ENCODE measurements at places on chromosomes 6 and 20. TPM values are rescaled to one million over a fixed set of nuclear protein-coding genes. Genes with fewer than 3 reads are reported as not detected.
A peak's percentile ranks its signal among the peaks of the same experiment; 100 is the strongest.

GRCh38 chr6:93193868-93194267 lies 225.5 kb downstream of the EPHA7 start:
- H3K27me3 ChIP-seq = no peaks in the 10 kb centered on the region
- H3K27ac ChIP-seq = no peak overlapping the region

DNA sequence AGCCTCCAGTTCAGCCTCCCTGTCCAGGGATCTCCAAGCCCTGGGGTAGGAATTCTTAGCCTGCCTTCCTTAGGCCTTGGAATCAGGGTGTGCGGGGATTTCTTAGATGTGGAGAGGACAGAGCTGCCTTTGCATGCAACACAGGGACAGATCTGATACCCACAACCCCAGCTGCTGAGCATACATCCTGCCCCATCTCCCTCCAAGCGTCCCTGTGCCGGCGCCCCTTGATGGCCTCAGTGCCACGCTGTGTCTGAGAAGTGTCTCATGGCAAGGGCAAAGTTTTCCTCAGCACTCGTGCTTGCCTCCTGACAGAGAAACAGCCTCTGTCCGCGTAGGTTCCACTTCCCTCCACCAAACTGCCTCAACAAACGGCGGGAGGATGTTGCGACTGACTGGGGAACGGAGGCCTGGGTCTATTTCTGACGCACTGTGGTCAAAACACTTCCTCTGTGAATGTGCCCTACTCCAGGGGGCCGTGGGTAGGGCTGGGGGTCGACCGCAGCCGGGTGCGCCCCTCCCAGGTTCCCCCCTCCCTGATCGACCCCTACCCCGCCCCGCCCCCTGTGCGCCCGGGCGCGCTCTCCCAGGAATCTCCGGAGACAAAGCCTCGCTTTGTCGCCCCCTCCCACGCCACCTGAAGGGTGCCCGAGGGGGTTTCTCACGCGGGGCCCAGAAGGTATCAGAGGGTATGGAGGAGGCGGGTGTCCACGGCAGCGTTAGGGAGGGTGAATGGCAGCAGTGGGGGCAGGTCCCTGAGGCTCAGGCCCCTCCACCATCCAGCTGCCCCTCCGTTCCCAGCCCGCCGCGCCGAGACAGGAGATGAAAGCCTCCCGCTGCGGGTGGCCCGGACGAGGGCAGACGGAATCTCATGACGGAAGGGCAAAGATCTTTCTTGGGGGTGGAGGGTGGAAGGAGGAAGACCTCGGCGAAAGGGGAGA lies 806 bp downstream of the MICAL1 start:
- no peaks in the 10 kb centered on the region for H3K27me3 ChIP-seq
- peak overlapping the region; percentile 98 for H3K27ac ChIP-seq
- H3K4me1 ChIP-seq = peaks cover 82% of the 10 kb centered on the region
- H3K36me3 ChIP-seq = peaks cover 35% of the 10 kb centered on the region
- H3K4me3 ChIP-seq = peak overlapping the region; percentile 97
- peak; percentile 70 for DNase-seq

DNA sequence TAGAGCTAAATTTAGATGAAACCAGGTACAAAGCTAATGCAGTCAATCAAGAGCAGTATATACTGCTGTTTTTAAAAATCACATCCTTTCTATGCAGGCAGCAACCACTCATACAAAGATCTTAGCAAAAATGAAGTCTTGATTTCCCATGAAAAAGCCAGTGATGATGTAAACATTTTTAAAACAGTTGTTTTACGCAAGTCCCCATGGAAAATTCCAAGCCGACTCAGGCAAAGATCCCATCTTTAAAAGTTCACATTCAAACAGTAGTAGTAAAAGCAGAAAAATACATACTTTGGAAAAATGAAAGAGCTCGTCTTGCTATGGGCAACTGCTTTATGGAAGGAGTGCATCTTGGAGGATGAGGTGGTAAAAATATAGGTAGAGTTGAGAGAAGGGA lies 84.0 kb downstream of the RCAN2 start:
- no peaks in the 10 kb centered on the region for H3K36me3 ChIP-seq
- H3K4me1 ChIP-seq = no peaks in the 10 kb centered on the region
- H3K27ac ChIP-seq = no peak overlapping the region

GRCh38 chr20:35215066-35215956 lies 11.2 kb upstream of the MMP24 start:
- no peak overlapping the region for H3K4me3 ChIP-seq
- no peak for DNase-seq
- H3K27ac ChIP-seq = no peak overlapping the region
- H3K36me3 ChIP-seq = peaks cover 8% of the 10 kb centered on the region
- H3K4me1 ChIP-seq = no peaks in the 10 kb centered on the region

DNA sequence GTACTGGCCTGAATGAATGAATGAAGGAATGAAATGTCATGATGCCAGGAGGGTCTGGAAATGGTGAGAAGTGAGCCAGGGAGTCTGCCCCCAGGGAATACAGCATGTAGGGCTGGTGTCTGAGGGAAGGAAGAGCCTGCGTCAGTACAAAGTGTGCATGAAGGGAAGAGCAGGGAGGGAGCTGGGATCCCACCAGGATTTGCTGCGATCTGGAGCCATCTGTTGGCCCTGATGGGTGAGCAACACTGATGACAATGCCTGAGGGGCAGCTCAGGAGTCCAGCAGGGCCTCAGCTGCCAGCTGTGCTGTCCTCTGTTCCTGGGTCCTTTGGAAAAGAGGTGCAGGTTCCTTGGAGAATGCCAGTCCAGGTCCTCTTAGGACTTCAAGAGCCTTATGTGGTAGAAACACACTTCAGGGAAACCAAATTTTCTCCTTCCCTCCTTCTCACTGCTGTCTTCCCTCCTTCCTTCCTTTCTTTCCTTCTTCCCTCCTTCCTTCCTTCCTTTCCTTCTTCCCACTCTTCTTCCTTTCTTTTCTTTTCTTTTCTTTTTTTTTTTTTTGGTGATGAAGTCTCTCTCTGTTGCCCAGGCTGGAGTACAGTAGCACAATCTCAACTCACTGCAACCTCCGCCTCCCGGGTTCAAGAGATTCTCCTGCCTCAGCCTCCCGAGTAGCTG lies 11.5 kb downstream of the BPI start:
- H3K36me3 ChIP-seq = no peaks in the 10 kb centered on the region
- no peak overlapping the region for H3K27ac ChIP-seq
- DNase-seq = no peak
- H3K4me3 ChIP-seq = no peak overlapping the region
- H3K4me1 ChIP-seq = no peaks in the 10 kb centered on the region

GRCh38 chr6:56581296-56581925 lies 61.3 kb downstream of the DST start:
- H3K4me1 ChIP-seq = no peaks in the 10 kb centered on the region
- H3K27ac ChIP-seq = no peak overlapping the region
- no peaks in the 10 kb centered on the region for H3K36me3 ChIP-seq
- no peak for DNase-seq
- no peaks in the 10 kb centered on the region for H3K27me3 ChIP-seq

- H3K27me3 ChIP-seq = peaks cover 8% of the 10 kb centered on the region
- H3K4me3 ChIP-seq = no peak overlapping the region
- H3K4me1 ChIP-seq = peaks cover 20% of the 10 kb centered on the region
These were observed 197.0 kb downstream of the DLL1 start for GRCh38 chr6:170093658-170094596.

DNA sequence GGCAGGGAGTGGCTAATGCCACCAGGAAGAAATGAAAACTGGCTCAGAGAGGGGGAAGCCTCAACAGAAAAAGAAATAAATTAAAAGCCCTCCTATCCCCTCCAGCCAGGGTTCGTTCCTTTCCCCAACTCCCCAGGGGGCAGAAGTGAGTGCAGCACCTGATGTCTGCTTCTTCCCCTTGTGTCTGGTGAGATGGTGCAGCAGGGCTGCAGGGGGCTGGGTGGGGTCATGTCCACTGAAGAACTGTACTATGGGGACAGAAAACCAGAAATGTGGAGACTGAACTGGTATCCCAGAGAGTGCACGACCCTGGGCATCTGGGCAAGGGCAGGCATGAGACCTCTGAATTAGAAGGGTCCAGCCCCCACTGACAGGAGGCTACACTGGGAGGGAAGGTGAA lies 4.0 kb downstream of the EGFL8 start:
- peaks cover 4% of the 10 kb centered on the region for H3K4me1 ChIP-seq
- H3K36me3 ChIP-seq = peaks cover 33% of the 10 kb centered on the region
- DNase-seq = no peak
- no peak overlapping the region for H3K4me3 ChIP-seq
- H3K27ac ChIP-seq = no peak overlapping the region

GRCh38 chr20:62745279-62745951 lies 36.8 kb downstream of the NTSR1 start:
- H3K36me3 ChIP-seq = no peaks in the 10 kb centered on the region
- peaks cover 7% of the 10 kb centered on the region for H3K4me1 ChIP-seq
- no peak for DNase-seq
- no peak overlapping the region for H3K27ac ChIP-seq

DNA sequence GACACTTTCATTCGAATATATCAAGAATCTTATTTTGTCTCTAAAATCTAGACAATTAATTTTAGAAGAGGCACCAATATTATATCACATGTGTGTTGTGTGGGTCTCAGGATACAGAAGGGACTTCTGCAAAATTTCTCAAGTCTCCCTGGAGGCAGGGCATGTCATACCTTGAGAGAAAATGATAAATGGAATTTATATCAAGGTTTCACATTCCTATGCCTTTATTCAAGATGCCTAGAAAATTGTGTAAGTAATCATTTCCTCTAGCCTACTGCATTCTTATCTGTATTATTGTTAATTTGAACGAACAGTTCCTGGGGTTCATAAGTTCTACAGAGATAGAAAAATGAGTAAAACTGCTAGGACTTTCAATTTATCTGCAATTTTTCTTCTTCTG lies 1247.9 kb downstream of the GRIK2 start:
- no peaks in the 10 kb centered on the region for H3K36me3 ChIP-seq
- H3K27me3 ChIP-seq = no peaks in the 10 kb centered on the region
- H3K4me3 ChIP-seq = no peak overlapping the region
- no peaks in the 10 kb centered on the region for H3K4me1 ChIP-seq
- no peak for DNase-seq

GRCh38 chr6:17703256-17703694 lies 3.5 kb downstream of the NUP153 start:
- no peak for DNase-seq
- H3K27ac ChIP-seq = peak overlapping the region; percentile 76
- no peaks in the 10 kb centered on the region for H3K27me3 ChIP-seq
- peak overlapping the region; percentile 74 for H3K4me3 ChIP-seq
- peaks cover 74% of the 10 kb centered on the region for H3K4me1 ChIP-seq

GRCh38 chr6:6039946-6040509 lies 33.3 kb upstream of the NRN1 start:
- no peak overlapping the region for H3K27ac ChIP-seq
- peaks cover 5% of the 10 kb centered on the region for H3K4me1 ChIP-seq
- no peak for DNase-seq
- no peaks in the 10 kb centered on the region for H3K36me3 ChIP-seq

GRCh38 chr6:44898296-44898930 lies 429.7 kb upstream of the RUNX2 start:
- H3K36me3 ChIP-seq = no peaks in the 10 kb centered on the region
- no peak overlapping the region for H3K4me3 ChIP-seq
- no peak overlapping the region for H3K27ac ChIP-seq
- no peak for DNase-seq
- H3K4me1 ChIP-seq = no peaks in the 10 kb centered on the region

GRCh38 chr6:128518434-128519131 lies 1.8 kb downstream of the PTPRK start:
- H3K27ac ChIP-seq = no peak overlapping the region
- peaks cover 46% of the 10 kb centered on the region for H3K27me3 ChIP-seq
- peaks cover 21% of the 10 kb centered on the region for H3K4me1 ChIP-seq
- DNase-seq = no peak
- H3K36me3 ChIP-seq = no peaks in the 10 kb centered on the region

DNA sequence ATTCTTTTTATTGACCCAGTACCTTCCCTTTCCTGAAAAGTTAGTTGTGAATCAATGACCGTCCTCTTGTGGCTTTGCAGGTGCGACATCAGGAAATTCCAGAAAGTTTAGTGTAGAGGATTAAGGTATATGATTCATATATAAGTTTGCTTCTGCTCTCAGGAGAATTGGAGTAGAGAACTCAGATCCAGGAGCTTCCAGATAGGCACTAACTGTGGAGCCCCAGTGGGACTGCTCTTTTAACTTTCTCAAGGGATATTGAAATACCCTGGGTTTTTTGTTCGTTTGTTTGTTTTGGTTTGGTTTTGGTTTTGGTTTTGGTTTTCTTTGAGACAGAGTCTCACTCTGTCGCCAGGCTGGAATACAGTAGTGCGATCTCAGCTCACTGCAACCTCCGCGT lies 9.5 kb downstream of the TAAR2 start:
- peaks cover 26% of the 10 kb centered on the region for H3K4me1 ChIP-seq
- H3K4me3 ChIP-seq = peak overlapping the region; percentile 70
- DNase-seq = no peak

DNA sequence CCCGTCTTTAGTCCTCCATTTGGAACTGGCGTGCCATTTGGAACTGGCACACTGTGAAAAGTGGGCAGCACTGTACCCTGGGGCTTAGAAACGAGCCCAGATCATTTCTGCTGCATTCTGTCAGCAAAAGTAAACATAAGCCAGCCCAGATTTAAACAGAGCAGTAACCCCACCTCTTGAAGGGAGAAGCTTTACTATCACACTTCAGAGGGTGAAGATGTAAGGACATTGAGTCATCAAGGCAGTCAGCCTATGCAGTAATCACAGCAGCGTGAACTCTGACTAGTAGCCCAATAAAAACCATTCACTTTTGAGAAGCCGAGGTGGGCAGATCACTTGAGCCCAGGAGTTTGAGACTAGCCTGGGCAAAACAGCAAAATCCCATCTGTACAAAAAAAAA lies 216.9 kb downstream of the EYA2 start:
- H3K4me1 ChIP-seq = no peaks in the 10 kb centered on the region
- H3K27ac ChIP-seq = no peak overlapping the region
- H3K36me3 ChIP-seq = no peaks in the 10 kb centered on the region
- peaks cover 4% of the 10 kb centered on the region for H3K27me3 ChIP-seq
- no peak for DNase-seq
- H3K4me3 ChIP-seq = no peak overlapping the region

DNA sequence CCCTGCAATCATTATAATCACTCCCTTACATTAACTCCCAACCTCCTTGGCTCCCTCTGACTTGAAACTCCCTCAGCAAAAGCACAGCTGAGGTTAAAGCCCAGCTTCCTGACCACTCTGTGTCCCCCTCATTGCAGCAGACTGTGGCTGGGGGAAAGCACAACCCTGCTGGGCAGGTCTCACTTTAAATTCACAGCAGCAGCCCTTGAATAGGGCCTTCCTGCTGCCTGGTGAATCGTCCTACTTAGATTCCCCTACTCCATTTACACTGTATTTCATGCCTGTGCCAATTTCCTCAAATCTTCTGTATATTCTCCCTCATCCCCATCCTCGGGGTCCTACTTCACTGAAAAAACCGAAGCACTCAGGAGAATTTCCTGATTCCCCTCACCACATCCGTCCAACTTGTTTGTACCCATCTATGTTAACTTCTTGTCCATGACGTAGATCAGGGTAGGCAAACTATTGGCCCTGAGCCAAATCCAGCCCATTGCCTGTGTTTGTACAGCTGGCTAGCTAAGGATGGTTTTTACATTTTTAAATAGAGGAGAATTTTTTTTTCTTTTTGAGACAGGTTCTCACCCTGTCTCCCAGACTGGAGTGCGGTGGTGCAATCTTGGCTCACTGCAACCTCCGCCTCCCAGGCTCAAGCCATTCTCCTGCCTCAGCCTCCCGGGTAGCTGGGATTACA lies 31.5 kb upstream of the GCM1 start:
- peak overlapping the region; percentile 52 for H3K4me3 ChIP-seq
- H3K27me3 ChIP-seq = no peaks in the 10 kb centered on the region
- H3K4me1 ChIP-seq = peaks cover 48% of the 10 kb centered on the region
- no peaks in the 10 kb centered on the region for H3K36me3 ChIP-seq
- H3K27ac ChIP-seq = peak overlapping the region; percentile 92

The HLA-DQA2 gene
- total RNA-seq = 231 TPM

The MROH8 gene
- 5.9 TPM for total RNA-seq

The DBNDD2 gene
- 2.6 TPM for total RNA-seq

The IFT52 gene
- 20.8 TPM for total RNA-seq

The VSTM2L gene
- not detected for total RNA-seq

The APCDD1L gene
- total RNA-seq = not detected

The TTI1 gene
- total RNA-seq = 30.1 TPM

The CBLN4 gene
- total RNA-seq = not detected

The LPIN3 gene
- total RNA-seq = 0.60 TPM

The C20orf204 gene
- total RNA-seq = 2.2 TPM

The GSTA4 gene
- total RNA-seq = 4.4 TPM

The MAP7 gene
- 0.56 TPM for total RNA-seq
